Activated gamma-delta T cell treated with anti-CD3 and anti-CD28 coated beads, Interleukin-2, amount 50 U/mL, for 16 hours (primary cell): ENCODE measurements at places on chromosomes 16 and 17.
A peak's percentile ranks its signal among the peaks of the same experiment; 100 is the strongest.

- peak; percentile 57 for DNase-seq
Observed at GRCh38 chr16:4371357-4372000, at the start of gene VASN. TSS of gene VASN (plus strand) at chr16:4371848. CDS start at chr16:4380878, 9,030 bp downstream.

DNA sequence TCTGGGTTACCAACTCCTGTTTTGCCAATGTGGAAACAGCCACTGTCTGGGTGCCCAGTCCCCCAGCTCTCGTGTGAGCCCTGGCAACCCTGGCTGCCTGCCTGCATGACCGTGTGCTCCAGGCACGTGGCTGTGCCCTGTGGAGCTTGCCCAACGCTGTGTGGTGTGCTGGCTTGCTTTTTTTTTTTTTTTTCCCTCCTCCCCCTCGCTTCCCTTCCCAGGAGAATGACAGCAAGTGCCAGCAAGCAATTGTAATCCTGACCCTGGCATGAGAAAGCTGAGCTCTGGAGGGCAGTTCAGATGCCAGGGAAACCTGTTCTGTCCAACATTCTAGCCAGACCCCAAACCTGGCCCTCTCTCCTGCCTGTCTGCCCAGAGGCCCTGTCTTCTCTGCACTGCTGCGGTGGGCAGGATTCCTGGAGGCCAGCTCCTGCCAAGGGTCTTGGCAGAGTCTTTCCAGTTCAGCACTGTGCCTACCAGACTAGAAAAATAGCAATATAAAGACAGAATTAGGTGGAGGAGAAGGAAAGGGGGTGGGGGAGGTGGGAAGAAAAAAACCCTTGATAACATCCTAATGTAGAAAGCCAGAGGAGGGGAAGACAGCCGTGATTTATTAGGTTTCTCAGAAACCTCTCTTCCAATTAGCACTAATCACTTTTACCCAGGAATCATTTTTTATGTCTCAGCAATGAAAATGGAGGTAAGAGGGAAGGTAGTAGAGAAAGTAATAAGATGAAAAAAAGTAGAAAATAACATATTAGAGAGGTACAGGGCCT, 9.0 kb downstream of the HLF start:
- DNase-seq: no peak

DNA sequence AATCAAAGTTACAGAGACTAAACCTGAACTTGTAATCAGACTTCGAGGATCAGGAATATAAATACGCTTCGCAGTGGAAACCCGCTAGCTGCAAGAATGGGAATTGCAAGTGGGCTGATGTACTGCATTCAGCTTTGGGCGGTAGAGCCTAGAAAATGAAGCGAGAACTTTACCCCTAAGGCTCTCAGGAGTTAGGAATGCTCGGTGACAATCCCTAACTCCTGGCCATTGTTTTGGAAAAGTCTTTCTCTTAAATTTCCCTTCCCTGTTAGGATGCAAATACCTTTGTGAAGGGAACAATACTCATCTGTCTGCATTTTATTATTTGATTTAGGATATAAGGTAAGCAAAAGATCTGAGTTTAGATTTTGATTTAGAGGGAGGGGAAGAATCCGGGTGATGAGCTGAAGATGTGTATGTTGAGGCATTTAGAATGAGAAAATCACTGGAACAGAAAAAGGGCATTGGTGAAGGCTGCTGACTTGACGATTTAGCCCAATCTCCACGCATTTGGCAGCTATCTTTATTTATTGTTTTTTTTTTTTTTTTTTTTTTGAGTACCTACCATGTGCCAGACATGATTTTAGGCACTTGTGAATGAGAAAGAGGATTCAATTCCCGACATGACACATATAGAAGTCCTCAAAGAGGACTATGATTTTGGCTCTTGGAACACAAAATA, 2.2 kb upstream of the TOX3 start:
- DNase-seq: no peak

DNA sequence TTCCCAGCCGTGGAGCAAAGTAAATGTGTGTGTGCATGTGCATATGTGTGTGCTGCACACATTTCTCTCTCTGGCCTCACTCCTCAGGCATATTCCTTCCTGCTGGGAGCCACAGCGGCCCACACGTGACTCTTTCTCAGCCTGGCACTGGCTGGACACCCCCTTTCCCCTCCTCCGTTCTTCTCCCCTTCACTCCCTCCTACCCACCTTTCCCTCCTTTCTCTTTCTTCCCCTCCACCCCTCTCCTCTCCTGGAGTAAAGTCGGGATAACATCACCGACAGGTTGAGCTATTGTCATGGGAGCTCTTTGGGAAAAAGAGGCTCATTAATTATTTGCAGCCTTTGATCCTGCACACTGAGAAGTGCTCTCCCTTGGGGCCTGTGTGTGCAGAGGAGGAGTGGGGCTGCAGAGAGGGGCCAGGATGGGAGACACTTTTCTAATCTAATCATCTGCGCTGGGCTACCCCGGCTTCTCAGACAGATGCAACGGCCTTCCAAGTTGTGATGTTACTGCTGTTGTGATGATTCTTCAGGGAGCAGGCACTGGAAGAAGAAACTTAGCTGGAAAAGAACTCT, 126.3 kb upstream of the HSBP1 start:
- DNase-seq: no peak

GRCh38 chr17:48176471-48176855, 68.9 kb downstream of the SNX11 start:
- no peak for DNase-seq

GRCh38 chr16:78290872-78291591, 191.6 kb downstream of the WWOX start:
- no peak for DNase-seq

DNA sequence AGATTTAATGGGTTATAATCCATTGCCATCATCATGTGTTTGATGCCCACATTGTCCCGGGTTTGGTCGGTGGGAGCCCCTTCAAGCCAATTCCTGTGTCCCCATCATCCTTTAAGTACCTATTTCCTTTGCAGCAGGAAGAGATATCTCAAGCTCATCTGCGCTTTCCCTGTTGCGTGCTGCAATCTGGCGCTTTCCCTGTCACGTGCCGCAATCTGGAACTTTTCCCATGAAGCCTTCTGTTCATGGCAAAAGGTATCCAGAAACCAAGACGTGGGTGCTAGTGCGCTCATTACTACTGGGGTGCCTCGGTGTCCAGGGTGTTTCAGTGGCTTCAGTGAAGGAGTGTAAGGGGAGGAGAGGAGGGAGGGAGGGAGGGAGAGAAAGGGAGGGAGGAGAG, 174.6 kb upstream of the ZNF469 start:
- no peak for DNase-seq

GRCh38 chr17:80781807-80782277, 209.8 kb upstream of the CHMP6 start:
- no peak for DNase-seq

DNA sequence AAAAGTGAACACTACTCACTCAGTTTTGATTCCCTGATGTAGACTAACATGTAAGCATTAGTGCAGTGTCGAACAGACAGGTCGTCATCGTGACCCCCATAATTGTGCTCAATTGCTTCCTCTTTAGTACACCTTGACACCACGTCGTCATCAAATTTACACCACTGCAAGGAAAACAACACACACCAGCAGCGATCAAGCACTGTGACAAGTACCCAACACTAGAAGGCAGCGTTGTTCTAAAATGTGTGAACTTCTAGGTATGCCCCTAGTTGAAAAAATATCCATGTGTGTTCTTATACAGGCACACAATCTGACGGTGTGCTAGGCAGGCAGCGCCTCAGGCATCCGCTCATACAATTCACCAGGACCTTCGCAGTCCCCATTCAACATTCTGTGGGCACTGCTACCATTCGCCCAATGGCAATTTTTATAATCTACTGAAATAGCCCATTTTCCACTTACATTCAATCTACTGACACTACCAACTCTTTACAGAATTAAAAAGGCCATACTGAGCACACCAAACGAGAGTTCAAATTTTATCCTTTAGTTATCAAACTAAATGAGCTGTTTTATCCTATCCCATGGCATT, 23.1 kb downstream of the LITAFD start:
- no peak for DNase-seq

DNA sequence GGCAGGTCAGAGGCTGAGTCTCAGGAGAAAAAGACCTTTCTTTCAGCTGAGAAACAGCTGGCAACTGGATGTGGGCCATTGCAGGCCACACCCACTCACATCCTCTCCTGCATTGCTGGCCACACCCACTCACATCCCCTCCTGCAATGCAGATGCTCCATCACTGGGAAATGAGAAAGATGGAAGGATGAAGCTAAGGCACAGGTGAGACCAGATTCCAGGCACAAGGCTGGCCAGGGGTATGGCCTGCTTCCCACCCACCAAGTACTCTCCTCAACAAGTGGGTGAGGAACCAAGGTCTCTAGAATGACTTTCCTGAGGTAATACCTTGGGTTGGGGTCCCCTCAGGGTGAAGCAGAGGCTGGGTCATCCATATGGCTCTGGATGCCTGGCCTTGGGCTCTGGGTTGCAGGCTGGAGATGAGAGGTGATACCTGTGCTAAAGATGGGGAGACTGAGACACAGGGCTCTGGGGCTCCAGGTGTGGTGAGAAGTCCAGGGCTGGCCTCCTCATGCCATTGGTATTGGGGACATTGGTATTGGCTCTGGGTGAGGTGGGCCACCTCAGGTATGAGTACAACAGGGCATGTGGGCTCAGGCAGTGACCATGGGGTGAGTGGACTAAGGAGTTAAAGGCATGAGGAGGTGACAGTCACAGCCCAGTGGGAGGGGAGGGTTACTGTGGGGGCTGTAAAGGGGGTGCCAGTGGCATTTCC, 1726.8 kb downstream of the TP53TG3F start:
- no peak for DNase-seq

- no peak for DNase-seq
Observed at GRCh38 chr16:83023011-83023410, 396.2 kb downstream of the CDH13 start.

DNA sequence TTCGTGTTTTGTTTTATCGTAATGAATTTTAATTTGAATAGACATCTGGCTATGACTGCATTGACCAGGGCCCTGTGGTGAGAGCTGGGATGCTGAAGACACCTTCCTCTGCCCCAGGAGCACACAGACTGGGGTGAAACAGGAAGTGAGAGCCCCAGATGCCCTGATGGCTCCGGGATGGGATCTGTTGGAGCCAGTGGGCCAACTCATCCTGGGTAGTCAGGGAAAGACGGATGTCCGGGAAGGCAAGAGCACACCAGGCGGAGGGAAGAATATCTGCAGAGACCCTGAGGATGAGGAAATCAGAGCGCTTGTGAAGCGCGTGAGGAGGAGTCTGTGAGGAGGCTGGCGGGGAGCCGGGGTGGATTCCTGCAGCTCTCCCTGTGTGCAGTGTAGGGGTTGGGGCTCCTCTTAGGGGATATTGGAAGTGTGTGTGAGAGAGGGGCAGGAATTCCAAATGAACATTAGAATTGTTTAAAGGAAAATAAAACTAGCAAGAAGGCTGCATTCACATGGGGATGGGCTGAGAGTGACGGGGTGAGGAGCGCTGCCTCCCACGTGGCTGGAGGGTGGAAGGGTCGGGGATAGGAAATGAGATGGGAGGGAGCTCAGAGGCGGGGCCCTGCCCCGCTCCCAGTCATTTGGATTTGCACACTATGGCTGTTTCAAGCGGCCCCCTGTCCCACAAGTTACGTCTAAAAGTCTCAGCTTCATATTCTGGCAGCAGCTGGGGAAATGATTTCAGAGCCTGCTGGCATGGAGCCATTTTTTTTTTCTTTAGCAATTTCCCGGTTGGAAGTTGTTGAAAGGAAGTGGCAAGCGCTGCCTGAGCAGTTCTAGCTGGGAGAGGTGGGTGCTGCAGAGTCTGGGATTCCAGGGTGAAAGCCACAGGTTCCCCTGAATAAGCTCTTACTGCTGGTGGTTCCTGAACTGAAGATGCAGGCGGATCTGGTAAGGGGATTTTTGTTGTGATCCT, 71.2 kb upstream of the LGALS9 start:
- no peak for DNase-seq

DNA sequence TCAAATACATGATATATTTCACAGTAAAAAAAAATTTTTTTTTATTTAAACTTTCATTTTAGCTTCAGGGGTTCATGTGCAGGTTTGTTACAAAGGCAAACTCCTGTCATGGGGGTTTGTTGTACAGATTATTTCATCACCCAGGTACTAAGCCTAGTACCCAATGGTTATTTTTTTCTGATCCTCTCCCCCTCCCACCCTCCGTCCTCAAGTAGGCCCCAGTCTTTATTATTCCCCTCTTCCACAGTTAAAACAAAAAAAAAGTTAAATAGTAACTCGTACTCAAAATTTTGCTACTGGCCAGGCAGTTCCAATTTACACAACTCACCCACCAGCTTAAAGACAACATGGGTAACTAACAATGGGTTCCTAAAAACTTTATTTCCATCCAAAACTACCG, 63.9 kb downstream of the WDR59 start:
- DNase-seq: no peak

DNA sequence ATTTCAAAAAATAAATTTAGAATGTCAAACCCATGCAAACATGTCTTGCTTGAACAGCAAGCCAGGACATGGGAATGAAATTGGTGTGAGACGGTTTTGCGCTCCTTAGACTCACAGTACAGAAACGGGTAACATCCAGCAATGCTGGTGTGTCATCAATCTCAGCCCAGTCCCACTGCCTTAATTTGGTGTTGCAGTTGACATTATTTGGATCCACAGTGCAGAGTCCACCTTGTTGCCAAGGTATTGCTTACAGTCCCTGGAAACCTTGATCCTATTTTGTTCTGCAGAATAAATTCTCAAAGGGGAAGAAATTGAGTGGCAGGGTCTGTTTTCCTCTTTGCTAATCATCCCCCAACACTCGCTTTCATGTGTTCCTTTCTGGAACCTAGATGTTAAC, 311.6 kb upstream of the MON1B start:
- no peak for DNase-seq

- no peak for DNase-seq
Observed at GRCh38 chr16:54140057-54140787, 146.4 kb downstream of the IRX3 start.

DNA sequence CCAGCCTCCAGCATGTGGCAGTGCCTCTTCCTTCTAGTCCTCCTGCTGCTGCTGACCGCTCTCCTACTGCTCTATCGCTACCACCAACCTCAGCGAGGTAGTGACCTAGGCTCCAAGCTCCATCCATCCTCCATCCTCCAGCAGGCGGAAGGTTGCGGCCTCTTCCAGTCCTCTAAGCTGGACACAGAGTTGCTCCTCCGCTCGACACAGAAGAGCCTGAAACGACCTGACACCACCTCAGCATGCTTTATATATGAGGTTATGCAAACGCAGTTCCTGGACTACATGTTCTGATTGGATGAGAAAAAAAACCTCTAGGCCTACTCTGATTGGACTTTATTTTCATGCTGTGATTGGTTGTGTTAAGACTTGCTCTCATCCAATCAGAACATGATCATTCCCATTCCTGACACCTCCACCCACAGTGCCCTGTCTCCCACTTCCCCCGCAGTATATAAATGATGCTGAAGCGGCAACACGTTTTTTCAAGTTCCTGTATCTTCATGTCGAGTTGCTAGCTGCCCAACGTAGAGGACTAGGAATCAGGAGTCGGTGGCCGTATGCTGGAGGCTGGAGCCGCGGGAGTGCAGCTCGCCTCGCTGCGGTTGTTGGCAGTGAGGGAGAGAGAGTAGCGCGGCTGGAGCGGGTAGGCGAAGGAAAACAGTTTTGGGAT, 398.1 kb downstream of the KCNJ18 start:
- DNase-seq: no peak

DNA sequence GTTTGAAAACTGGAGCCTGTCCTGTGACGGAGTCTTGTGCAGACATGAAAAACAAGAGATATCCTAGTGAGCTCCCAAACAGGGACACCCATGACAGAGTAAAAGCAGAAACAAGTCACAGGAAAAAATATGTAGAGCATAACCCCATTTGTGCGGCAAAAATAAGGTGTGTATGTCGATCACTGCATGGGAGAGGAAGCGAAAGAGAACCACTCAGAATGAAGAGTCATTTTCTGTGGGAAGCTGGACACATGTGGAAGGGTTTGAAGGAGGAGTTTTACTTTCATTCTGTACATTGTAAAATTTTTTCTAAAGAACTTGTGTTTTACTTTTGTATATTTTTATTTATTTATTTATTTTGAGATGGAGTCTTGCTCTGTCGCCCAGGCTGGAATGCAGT, 72.1 kb downstream of the JPH3 start:
- no peak for DNase-seq
